ENCODE measurements at places on chromosomes 11 and 22.

DNA sequence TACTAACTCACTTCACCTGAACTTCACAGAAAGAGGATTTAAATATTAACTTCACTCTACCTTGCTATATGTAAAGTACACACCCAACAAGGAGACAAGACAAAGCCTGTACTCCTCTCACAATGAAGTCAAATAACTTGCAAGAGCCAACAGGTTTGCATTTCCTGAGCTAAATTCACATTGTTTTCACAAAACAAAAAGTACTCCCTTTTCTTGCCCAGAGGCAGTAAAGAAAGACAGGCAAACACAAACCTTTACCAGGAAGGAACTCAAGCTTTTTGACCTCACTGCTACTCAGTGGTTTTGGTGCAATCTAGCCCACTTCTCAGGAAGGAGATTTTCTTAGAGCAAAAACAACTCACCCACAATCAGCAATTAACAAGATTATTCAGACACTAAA lies 15.7 kb downstream of the USP28 start:
- no peak for DNase-seq

DNA sequence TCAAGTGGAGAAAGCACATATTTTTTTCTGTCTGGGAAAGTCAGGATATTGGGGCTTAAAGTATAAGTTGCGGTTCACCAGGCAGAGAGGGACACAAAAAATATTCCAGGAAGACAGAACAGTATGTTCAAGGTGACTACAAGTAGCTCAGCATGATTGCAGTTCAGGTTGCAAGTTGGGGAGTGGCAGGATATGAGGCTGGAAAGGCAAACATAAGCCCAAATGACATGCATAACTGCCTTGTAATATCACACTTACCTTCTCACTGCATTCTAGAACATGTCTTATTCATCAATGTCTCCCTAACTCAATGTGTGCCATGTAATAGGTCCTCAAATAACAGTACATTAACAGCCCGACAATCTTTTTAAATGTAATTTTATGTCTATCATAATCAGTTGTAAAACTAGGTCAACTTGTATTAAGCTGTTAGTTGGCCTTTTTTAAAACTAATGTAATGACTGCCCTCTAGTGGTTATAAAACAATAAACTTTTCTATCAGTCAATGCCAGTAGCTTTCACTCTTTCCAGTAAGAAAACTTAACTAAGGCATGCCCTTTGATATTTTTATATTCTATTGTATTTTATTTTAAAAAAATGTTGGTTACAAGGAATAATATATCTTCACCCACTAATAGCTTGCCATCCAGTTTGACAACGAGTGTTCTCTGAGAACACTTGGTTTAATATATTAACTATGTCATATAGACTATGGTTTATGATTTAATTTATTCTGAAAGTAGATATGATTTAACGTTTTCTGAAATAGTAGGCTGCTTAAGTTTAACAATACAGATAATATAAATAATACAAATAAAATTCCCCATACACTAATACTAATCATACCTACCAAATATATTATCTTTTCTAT lies 39.4 kb upstream of the CFAP300 start:
- no peak for DNase-seq

- no peak for DNase-seq
Measured at GRCh38 chr11:114386131-114386530, 14.2 kb downstream of the C11orf71 start.

DNA sequence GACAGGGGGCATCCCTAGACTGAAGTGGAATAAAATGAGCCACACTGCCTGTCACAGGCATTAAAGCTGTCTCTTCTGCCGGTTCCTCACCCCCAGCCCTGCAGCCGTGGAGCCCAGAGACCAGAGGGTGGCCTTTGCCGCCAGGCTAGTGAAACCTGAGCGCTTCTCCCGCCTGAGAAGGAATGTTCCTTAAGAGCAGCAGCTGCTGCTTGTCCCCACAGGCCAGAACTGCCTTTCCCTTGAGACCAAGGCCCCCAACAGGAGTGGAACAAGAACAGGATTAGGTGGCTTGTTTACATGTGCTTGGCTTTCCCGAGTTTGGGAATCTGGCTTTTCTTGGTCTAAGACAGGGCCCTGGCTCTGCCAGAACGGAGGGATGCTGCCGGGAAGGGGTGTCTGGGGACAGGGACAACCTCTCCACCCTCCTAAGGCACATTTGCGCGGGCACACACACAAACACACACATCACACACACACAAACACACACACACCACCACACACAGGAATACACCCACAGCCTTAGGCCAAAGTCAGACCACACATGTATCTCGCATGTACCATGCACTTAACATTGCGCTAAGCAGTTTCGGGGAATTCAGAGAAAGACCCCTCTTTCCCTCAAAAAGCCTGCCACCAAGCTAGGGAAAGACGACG lies 91.8 kb downstream of the FEZ1 start:
- DNase-seq, result no peak

DNA sequence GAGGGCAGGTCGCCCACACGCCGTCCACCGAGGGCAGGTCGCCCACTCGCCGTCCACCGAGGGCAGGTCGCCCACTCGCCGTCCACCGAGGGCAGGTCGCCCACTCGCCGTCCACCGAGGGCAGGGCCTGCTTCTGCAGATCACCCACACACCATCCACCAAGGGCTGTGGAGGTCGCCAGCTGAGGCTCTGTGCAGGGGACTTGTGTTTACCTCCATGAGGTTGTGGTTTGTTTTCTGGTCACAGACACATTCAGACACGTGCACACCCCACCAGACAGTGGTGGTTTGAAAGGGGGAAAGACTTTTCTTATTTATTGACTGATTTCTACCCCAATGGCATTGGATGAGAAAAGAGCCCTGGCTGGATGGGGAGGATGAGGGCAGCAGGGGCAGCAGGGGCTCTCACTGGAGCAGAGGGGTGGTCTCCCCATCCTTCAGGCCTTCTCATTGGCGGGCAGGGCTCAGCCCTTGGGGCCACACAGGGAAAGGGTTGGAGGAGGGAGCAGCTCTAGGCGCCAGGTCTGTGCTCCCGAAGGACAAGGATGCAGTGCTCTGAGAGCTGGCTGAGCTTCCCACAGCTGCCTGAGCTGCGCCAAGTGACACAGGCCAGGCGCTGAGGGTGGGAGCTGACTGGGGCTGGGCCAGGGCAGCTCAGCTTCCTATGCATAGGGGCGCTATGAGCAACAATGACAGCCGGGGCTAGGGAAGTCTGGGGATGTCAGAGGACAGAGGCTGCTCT lies 252.6 kb upstream of the B3GAT1 start:
- DNase-seq, result no peak

GRCh38 chr11:30936491-30936890 lies 350.3 kb upstream of the MPPED2 start:
- no peak for DNase-seq

GRCh38 chr11:130471731-130472433 lies 23.4 kb downstream of the ADAMTS15 start:
- DNase-seq, result no peak

- DNase-seq, result peak; percentile 19
Measured at GRCh38 chr22:42399315-42400271, 32.6 kb downstream of the NFAM1 start.

- DNase-seq, result no peak
Measured at GRCh38 chr11:9320047-9320446, 5.7 kb upstream of the TMEM41B start.

DNA sequence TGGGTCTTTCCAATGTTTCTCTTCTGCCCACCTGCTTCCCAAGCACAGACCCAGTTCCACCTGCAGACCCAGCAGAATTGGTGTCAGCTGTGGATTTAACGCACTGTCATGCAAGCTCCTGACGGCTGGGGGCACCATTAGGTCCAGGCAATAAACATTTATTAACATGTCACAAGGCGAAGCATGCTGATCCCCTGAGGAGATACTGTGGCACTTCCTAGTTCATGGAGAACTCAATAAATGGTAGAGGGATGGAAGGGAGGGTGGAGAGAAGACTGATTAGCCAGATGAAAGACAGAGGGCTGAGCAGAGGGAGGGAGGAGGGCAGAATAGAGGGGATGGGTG lies 68.3 kb upstream of the TSPAN18 start:
- no peak for DNase-seq

GRCh38 chr11:109612496-109612895 lies 190.5 kb downstream of the C11orf87 start:
- DNase-seq, result no peak

- no peak for DNase-seq
Measured at GRCh38 chr11:4865855-4866254, 15.8 kb upstream of the OR51T1 start.

Data from NCI-H446 (cell line).